Liver (tissue), 10 donors: ENCODE measurements at places on chromosomes 11 and 22.

DNA sequence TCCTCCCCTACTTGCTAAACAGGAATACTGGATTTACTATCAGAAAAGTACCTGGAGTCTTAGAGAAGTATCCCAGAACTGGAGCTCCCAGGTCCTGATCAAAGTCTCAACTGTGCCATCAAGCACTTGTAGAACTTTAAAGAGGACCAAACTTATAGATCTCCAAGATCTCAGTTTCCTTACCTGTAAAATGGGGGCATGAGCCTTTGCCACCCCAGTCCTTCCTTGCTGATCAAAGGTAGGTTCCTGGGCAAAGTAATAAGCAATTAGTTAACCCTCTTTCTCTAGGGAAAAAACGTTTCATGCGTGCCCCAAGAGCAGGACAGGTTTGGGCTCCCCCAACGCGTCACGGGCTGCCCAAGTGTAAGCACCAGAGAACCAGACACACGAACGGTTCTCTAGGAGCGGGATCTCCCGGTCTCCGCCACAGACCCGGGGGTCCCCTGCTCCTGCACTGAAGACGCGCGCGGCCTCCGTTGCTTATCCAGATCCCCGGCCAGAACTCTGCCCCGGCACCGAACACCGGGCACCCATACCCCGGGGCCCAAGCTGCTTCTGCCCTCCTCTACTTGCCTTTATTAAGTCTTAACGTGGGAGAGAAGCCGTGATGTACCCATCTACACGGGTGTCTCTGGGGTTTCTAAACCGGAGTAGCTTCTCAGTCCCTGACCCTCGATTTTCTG lies 505 bp downstream of the ZNF214 start:
- no peak for DNase-seq

- no peak for DNase-seq
Measured at GRCh38 chr11:14308114-14308896, 50.7 kb downstream of the RRAS2 start.

DNA sequence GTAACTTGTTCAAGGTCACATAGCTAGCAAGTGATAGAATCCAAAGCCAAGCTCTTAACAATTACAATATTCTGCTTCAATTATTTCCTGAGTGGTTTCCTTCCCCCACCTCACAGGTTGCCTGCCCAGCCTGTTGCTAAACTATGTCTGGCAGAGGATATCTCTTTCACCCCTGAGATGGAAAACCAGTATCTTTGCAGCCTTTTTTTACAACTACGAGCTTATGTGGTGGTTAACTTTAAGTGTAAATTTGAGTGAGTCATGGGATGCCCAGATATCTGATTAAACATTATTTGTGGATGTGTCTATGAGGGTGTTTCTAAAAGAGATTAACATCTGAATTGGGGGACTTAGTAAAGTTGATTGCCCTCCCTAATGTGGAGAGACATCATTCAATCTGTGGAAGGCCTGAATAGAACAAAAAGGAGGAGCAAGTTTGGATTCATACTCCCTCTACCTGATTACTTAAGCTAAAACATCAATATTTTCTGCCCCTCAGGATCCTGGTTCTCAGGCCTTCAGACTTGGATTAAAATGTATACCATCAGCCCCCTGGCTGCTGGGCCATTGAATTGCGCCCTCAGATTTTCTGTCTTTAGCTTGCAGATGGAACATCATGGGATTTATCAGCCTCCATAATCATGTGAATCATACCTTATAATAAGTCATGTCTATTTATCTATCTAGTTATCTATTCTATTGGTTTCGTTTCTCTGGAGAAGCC lies 911.9 kb downstream of the METTL15 start:
- DNase-seq = no peak

- no peak for DNase-seq
Measured at GRCh38 chr11:129013737-129014475, 71.2 kb upstream of the TP53AIP1 start.

GRCh38 chr11:132595711-132596134 lies 936.6 kb downstream of the OPCML start:
- no peak for DNase-seq

- no peak for DNase-seq
Measured at GRCh38 chr11:79095424-79095823, 345.4 kb downstream of the TENM4 start.

DNA sequence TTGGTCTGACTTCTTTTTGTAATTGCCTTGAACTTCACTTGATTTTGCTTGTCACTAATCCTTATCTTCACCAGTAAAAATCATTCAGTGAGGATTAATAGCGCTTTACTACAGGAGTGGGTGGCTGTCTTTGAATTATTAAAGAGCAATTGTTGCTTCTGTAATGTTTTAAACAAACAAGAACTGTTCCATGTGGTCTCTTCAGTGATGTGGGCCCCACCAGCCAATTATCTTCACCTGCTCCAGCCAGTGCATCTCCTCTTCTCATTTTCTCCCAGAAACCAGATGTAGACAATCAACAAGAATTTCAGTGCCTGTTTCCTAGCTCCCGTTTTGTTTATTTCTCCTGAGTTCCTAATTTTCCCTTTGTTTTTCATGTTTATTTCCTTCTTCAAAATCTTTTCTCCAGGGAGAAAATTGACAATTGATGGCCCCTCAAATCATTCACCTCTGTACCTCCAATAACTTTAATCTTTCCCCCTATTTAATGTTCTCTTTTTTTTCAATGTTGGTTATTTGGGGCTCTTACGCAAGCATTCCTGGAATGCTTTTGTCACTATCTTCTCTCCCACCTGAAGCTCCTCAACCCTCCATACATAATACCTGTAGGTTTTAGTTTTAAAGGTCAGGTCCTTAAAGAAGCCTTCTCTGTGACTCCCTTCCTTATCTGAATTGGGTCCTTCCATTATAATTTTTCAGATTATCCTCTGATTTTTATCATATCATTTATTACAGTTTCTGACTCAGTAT lies 115.1 kb downstream of the ARFGAP2 start:
- no peak for DNase-seq

- no peak for DNase-seq
Measured at GRCh38 chr22:50724616-50725015, 13.4 kb upstream of the ACR start.

- no peak for DNase-seq
Measured at GRCh38 chr11:2135648-2136201, 3.5 kb downstream of the IGF2 start.

GRCh38 chr11:66842501-66842895 lies 743 bp upstream of the RCE1 start:
- DNase-seq = no peak
